ENCODE measurements at places on chromosomes 1 and 21.
A peak's percentile ranks its signal among the peaks of the same experiment; 100 is the strongest.

- DNase-seq = no peak
Measured at GRCh38 chr1:210070531-210070930, 132.5 kb downstream of the SYT14 start.

GRCh38 chr1:200640963-200641401, 20.4 kb upstream of the KIF14 start:
- DNase-seq = no peak

DNA sequence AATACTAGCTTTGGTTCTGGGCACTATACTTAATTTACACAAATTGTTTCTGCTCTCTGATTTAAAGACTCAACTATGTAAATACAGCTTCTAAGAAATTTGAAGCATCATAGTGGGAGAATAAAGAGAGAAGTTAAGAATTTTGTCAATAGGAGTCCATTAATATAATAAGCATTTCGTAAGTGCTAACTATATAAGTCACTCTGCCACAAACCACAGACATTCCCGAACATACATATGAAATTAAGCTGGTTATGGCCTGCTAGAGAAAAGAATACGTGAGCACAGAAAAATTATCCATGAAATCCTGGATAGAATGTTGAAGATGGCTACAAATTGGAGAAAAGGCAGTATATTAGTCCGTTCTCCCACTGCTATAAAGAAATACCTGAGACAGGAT, 526.2 kb downstream of the MRPL39 start:
- DNase-seq = no peak

DNA sequence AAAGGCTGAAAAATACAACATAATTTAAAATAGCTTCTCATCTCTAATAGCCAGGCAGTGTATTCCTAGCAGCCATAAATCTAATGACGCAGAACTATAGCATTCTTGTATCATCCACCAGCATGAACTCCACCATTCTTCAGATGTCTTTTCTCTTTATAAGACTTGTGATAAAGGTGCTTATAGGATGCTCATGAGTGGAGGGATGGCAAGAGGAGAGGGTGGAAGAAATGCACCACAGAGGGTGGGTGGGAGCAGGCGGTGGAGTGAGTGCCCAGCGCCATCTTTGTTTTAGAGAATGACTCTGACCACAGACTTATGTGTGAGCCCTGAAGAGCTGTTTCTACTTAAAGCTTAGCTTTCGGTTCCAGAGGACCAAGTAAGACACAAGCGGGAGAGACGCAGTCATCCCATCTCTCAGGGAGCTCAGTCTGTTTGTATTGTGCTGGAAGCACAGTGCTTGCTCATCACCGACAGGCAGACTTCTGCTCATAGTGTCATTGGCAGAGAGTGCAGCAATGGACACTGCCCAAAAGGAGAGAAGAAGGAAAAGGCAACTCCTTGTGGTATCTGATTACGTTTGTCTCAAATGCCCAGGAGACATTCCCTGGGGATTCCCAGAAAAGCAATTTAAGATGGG, 65.6 kb downstream of the KCNJ15 start:
- DNase-seq = peak; percentile 71

- DNase-seq = peak; percentile 95
Measured at GRCh38 chr1:226662642-226663326, 76.3 kb downstream of the ITPKB start.

- no peak for DNase-seq
Measured at GRCh38 chr1:7568053-7568452, 203.0 kb upstream of the VAMP3 start.

- peak; percentile 95 for DNase-seq
Measured at GRCh38 chr21:33947451-33948095, 32.0 kb upstream of the ATP5PO start.

DNA sequence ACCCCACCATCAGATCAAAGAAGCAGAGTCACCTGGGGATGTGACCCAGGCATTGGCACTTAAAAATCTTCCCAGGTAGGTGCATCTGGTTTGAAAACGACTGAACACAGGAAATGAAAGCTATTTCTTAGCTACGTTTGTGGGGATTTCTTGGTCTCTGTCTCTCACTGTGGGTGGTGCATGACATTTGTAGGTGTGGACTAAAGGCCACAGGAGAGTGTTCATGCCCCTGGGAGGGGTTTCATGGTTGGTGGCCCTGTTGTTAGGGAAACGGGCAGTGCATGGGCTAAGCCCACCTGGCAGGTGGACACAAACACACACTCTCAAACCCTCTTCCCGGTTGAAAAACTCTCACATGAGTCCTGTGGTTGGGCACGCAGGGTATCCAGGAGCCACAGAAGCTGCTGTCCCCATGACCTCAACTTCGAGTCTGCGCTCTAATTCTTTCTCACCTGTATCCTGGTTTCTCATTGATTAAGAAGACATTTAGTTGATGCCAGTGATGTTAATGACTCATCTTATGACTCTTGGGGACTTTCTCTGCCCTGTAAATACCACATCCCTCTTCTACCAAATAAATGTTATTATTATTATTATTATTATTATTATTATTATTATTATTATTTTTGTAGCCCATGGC, 119.4 kb downstream of the MRPS6 start:
- no peak for DNase-seq

GRCh38 chr1:35447278-35447677, 109.9 kb downstream of the KIAA0319L start:
- DNase-seq = no peak

DNA sequence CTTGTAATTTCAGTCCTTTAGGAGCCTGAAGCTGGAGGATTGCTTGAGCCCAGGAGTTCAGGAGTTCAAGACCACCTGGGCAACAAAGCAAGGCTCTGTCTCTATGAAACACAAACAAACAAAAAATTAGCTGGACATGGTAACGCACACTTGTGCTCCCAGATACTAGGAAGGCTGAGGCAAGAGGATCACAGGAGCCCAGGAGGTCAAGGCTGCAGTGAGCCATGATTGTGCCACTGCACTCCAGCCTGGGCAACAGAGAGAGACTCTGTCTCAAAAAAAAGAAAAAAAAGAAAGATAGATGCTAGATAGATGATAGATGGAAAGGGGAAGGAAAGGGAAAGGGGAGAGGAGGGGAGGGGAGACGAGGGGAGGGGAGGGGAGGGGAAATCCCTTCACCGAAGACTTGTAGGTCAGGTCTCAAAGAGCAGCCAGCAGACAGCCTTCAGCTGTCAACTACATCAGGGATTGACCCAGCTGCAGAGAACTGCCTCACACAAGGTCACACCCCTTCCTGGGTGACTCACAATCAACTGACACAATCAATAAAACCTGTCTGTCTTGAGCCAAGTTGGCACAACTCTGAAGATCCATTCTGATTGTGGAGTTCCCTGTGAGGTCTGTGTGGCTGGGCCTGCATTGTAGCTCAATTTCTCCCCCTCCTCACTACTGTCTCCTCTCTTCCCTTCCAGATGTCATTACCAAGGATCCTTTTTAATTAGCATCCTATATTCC, 200.6 kb downstream of the RGS7 start:
- DNase-seq = peak; percentile 57

GRCh38 chr1:16449065-16449464, 8.5 kb downstream of the NECAP2 start:
- DNase-seq = no peak

DNA sequence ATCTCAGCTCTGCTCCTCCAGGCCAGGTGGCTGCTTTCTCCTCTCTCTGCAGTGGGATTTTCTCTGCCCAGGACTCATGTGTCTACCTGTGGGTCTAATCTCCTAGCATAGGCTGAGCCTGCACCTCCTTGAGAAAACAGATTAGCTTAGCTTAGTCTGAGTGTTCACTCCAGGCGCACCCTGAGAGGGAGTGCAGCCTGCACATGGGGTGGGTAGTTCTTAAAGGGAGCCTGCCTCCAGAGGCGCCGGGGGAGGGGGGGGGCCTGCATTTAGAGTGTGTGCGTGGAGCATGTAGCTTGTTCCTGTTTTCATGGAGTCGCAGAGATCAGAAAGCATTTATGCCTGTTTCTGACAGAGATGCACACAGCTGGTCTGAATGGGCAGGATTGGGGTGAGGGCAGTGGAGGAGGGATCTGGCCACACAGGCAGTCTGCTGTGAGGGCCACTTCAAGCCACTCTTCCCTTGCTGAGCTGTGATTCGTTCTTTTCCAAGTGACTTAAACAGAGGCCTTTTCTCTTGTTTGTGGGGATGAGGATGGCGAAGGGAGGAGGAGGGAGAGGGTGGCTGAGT, 45.2 kb downstream of the GALNT2 start:
- no peak for DNase-seq

- peak; percentile 91 for DNase-seq
Measured at GRCh38 chr21:46598581-46599572, 6.0 kb downstream of the S100B start.

DNA sequence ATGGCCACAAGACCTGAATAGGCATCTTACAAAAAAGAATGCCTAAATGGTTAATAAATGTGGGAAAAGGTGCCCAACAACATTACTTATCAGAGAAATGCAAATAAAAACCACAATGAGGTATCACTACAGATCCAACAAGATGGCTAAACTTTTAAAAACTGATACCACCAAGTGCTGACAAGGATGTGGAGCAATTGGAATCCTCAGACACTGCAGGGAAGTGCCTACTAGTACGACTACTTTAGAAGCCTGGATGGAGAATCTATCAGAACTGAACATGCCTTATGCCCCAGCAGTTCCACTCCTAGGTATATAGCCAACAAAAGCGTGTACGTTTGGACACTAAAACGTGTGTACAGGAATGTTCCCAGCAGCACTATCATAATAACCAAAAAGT, 19.9 kb downstream of the TNFRSF8 start:
- DNase-seq = no peak

GRCh38 chr1:244794071-244794470, 41.4 kb upstream of the COX20 start:
- no peak for DNase-seq

GRCh38 chr1:227370533-227371254, 52.4 kb upstream of the CDC42BPA start:
- DNase-seq = peak; percentile 21
